ENCODE measurements at places on chromosomes 2 and 18.
A peak's percentile ranks its signal among the peaks of the same experiment; 100 is the strongest.

- DNase-seq, result no peak
Measured at GRCh38 chr2:20953146-20953824, 90.6 kb downstream of the APOB start.

DNA sequence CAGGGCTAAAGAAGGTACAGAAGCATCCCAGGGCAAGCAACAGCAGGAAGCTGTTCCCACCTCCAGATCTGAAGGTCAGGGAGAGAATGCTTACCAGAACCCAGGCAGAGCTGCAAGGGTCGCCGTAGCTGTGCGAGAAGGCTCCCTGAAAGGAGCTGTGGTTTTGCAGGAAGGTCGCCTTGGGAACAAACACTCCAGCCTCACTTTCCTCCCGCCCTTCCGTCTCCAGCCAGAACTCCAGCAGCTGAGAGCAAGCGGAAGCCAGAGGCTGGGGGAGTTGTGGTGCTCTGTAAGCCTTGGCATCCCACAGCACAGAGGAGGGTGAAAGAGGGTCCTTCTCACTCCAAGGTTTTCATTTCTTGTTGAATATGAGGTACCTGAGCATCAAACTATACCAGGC lies 18.3 kb upstream of the ICOS start:
- no peak for DNase-seq

GRCh38 chr2:226999661-227000060 lies 163.8 kb downstream of the RHBDD1 start:
- no peak for DNase-seq

DNA sequence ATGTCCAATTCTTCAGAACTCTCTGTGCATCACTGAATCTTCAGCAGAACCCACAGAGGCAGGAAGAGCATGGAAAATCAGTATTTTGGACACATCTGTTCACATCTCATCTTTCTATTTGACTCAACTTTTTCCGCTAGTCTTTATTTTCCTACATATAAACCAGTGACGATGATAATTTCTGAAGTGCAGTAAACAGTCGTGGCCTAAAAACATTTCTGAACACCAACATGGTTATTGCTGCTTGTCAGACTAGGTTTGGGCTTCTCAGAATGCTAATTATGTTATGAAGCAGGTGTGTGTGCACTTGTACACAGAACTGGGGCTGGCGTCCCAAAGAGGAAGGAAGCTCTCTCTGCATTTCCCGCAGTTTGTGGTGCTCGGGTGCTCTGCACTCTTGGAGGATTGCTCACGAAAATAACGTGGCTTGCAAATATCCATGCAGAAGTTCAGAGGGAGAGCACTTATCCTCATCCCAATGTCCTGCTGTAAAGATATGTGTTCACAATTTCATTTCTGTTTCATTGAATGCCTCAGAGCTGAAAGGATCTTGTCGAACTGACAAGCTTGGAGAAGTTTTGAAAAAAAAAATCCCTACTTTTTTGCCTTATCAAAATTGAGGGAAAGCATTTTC lies 50.8 kb downstream of the EDAR start:
- no peak for DNase-seq

DNA sequence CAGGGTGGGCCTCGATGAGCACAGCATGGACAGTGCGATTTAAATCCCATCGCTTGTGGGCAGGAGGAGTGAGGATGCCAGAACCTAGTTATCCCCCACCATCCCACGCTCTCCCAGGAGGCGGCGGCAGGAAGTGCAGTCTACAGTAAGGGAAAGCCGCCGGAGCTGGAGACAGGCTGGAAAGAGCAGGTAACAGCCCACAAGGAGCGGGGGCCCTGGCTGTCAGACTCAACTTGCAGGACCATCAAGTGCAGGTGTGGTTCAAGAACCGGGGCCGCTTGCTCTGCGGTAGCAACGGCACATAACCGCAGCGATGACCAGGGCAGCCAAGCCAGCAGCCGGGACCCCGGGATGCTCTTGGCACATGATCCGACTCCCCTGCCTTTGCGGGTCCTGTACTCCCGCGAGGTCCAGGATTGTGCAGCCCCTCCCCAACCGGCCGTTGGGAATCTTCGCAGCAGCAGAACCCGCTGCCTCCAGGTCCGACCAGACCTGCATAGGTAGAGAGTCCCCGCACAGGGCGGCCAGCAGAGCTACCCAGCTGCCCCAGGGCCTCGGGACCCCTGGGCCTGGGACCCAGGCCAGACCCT lies 82.1 kb downstream of the BIN1 start:
- no peak for DNase-seq

DNA sequence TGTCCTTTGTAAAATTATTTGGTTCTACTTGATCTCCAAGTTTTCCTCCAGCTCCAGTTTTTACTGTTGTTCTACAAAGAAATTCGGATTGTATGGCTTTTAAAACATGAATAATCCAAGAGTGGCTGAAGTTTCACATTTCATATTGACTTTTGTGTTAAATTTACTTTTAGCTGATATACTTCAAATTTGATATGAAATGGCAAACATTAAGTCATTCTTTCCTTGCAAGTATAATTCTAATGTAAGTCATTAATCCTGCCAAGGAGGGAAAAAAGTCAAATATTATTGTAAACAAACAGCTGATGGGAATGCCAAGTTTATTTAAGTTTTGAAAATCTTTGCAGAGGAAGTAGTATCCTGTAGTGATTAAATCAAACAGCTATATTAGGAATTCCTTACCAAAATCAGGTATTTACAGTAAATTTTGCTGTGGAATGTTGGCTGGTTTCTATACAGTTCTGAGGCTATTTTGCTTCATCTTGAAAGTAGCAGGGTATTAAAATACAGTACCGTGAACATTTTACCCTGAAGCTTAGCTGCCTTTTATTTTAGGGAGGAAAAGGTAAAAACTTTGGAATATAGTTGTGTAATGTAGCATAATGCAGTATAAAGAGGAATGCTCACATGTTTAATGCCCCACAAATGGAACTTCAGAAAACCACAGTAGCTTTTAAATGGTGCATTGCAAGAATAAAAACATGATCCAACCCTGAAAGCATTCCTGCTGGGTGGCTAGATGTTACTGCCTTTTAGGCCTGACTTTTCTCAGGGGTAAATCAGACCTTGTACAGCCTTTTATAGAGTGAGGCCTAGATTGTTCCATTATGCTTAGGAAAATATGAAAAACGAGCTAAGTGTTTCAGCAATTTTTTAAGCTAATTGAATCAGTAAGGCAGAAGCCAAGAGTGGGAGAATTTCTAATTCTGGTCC lies 62.7 kb upstream of the NT5C1B start:
- DNase-seq, result no peak

DNA sequence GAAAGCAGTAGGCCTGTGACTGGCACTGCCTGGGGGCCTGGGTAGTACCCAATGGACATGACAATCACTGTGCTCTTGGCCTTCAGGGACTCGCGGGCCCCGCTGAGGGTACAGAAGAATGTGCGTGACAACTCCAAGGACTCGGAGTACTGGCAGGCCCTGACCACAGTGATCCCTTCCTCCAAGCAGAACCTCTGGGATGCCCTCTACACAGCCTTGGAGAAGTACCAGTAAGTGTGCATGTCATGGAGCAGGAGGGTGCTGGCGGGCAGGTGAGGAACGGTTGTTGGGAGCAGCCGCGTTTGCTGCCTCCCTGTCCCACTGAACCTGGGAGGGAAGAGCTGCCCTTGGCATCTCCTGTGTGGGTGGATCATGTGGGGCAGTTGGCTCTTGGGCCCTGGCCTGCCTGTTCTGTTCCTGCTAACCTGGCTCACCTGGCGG lies 23.3 kb downstream of the OTOF start:
- DNase-seq, result no peak

- DNase-seq, result no peak
Measured at GRCh38 chr2:146004462-146004861, 1484.5 kb upstream of the ZEB2 start.

- DNase-seq, result no peak
Measured at GRCh38 chr18:55488473-55488872, 99.5 kb downstream of the TCF4 start.

DNA sequence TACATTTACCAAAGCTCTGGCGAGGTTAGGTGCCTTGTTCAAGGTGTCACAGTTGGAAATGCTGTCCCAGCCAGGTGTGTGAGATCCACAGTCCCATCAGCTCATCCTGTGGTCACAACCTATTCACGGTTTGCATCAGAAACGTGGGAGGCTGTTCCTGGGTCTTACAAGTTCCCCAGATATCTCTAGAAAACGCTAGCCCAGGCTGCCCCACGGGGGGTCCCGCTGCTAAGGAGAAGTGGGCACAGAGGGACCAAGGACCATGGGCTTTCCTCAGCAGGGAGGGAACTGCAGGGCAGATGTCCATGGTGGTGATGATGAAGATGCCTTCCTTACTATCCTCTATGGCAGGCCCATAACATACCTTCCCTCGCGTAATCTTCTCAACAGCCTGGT lies 649 bp downstream of the FECH start:
- DNase-seq, result no peak

DNA sequence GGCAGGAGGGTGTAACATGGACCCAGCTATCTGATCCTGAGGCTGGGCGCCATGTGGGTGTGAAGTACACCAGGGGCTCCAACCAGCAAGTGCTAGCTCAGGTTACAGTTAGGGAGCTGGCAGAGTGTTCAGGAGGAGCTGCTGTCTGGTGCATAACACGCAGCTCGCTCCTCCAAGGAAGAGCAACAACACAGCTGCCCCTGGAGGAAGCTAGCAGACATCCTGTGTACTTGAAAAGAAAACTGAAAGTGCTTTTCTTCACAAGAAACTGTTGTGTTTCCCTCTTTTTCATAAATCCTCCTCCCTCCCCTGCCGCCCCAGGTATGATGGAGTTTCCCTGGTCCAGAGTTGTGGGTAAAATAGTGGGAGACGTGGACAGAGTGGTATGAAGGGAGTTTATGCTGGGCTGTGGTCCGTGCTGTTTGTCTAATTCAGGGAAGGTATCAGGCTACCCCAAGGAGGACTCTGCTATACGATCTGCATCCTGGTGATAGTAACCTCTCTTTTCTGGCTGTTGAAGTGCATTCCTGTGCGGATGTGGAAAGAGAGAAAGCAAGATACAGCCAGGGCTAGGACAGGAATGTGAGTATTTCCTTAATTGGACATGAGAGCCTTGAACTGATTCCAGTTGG lies 6.1 kb upstream of the LBH start:
- DNase-seq, result peak; percentile 51

DNA sequence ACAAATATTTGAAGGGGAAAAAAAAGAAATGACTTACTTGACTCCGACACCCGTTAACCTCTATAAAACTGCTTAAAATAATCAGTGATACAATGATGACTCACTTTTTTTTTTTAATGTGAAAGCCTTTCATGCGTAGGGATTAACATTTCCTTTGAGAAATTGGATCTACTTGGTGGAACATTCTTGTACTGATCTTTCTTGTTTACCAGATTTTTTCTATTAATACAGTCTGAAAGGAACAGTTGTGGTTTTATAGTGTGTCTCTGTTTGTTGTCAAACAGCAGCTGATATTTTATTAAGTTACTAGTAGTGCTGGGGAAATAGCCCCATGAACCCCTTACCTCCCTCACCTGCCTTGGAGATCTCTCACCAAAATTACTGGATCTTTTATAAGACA lies 40.2 kb upstream of the NEB start:
- no peak for DNase-seq

- DNase-seq, result no peak
Measured at GRCh38 chr18:36636237-36636817, 192.5 kb downstream of the TPGS2 start.

DNA sequence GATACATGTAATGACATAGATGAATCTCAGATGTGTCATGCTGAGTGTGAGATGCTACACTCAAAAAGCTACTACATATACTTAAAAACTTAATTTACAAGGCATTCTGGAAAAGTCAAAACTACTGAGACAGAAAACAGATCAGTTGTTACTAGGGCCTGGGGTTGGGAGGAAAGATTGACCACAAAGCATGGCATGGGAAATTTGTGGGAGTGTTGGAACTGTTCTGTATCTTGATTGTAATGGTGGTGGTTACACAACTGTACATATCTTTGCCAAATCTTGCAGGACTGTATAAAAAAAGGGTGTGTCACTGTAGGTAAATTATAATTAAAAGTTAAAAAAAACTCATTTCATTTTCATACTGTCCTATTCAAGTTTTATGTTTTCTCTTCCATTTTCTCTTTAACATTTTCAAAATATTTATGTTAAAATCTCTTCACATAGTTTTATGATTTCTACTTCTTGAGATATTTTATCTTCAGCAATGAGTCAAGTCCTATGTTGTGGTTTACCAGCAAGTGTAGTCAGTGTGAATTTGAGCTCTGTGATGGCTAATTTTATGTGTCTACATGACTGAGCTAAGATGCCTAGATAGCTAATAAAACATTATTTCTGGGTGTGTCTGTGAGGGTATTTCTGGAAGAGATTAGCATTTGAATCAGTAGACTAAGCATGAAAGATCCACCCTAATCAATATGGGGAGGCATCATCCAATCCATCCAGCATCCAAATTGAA lies 58.6 kb upstream of the VRK2 start:
- no peak for DNase-seq

- DNase-seq, result no peak
Measured at GRCh38 chr18:54125429-54125828, 99.0 kb downstream of the MBD2 start.

GRCh38 chr2:5285872-5286769 lies 406.1 kb upstream of the SOX11 start:
- no peak for DNase-seq

- DNase-seq, result no peak
Measured at GRCh38 chr2:145744541-145745386, 1224.8 kb upstream of the ZEB2 start.

DNA sequence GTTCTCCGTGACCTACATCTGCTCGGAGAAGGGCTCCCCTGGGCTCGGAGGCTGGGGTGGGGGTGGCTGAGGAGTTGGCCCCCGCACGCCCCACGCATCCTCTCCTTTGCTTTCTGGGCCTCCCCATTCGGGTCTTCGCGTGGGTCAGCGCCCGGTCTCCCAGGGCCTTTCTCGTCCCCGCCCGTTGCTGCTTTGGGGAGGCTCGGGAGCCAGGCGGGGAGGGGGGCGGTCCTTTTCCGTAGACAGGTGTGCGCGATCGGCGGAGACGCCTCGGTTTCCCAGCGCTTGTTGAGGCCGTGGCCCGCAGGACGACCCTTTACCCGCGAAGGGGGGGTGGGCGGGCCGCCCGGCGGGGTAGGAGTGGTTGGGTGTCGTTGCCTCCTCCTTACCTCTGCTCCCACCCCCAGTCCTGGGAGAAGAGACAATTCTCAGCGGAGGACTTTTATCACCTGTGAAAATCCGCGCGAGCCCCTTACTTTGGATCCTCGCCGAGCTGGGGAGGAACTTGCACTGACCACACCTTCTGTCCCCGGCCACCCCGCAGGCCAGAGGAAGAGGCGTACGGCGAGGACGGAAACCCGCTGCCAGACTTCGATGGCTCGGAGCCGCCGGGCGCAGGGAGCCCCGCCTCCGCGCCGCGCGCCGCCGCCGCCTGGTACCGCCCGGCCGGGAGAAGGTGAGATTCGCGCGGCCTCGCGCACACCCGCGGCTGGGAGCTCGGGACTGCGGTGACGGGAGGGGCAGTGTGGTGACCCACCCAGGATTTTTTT lies 2.6 kb downstream of the ADCYAP1 start:
- peak; percentile 76 for DNase-seq

GRCh38 chr18:39591649-39592048 lies 2026.1 kb upstream of the CELF4 start:
- no peak for DNase-seq

GRCh38 chr2:238415036-238415764 lies 11.5 kb upstream of the ASB1 start:
- DNase-seq, result no peak

GRCh38 chr2:95274291-95275150 lies at the start of gene PROM2:
PROM2 (plus strand) TSS chr2:95274449; CDS start chr2:95274586, 137 bp downstream.
- DNase-seq, result no peak
